Activated gamma-delta T cell (primary cell): ENCODE measurements at places on chromosomes 11 and 22.

DNA sequence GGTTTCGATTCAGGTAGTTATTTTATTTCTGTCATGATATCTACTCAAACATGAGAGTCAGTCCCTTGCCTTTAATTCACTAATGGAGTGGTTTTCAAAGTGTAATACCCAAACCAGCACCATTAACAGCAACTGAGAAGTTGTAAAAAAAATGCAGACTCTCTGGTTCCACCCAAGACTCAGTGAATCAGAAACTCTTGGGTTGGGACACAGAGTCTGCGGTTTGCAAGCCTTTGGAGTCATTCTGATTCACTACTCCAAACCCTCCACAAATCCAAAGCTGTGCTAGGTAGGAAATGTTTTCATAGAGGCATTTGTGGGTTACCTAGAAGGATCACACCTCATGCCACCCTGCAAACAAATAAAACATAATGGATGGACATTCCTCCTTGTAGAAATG, 340.1 kb downstream of the NTM start:
- no peak for DNase-seq

DNA sequence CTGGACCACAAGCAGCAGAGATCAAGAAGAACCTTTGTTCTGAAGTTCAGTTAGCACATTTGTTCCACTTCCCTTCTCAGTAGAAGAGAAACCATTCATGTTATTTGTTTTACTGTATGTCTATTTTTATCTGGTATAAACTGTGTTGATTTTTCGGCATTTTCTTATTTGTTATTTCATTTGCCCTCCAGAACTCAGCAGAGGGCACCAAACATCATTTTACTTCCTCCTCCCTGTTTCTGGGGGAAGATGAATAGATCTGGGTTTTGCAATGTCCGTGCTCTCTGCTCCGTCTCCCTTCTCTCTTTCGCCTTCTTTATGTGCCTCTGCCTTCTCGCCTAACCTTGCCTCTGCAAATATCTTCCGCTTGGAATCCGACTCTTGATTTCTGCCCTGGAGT, 366.9 kb downstream of the NTM start:
- DNase-seq: no peak

DNA sequence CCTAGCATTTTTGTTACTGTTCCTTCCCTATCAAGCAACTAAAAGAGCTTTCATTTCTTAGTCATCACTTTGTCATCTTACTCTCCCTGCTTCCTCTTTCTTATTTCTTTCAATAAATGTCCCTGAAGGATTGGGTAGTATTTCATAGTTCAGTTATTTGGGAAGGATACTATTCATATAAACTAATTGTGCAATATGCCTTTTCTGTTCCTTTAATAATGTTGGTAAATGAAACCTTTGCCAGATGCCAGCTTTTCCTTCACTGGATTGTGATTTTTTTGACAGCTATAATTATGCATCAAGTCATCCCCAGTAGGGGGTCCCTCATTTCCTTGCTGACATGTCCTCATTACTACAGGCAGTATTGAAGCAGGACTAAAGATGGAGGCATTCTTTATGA, 101.7 kb downstream of the ATM start:
- no peak for DNase-seq

DNA sequence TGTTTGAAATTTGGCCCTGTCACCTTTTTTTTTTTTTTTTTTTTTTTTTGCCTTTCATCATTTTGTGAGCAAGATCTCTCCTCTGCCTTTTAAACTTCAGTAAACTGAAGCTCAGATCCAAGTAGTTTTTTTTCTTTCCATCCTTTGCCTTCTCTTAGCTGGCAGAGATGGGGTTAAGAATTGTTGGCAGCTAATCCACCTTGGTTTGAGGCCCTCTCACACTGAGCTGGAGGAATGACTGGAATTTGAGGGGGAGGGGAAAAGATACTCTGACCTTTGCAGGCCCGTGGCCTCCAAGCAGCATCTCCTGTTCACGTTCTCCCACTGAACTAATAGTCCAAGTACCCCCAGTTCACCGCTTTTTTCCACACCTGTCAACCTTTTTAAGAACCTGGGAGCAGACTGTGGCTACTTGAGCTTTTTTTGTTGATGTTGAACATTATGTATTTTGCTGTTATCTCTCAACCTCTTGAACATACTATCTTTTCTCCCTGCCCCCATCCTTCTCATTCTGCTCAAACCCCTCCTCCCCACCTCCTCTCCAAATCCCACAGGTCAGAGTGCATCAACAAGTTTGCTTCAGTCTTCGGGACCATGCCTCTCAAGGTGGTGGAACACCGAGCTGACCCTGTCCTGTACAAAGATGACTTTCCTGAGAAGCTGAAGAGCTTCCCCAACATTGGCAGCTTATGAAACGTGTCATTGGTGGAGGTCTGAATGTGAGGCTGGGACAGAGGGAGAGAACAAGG, 66.2 kb downstream of the ALX4 start:
- DNase-seq: no peak

DNA sequence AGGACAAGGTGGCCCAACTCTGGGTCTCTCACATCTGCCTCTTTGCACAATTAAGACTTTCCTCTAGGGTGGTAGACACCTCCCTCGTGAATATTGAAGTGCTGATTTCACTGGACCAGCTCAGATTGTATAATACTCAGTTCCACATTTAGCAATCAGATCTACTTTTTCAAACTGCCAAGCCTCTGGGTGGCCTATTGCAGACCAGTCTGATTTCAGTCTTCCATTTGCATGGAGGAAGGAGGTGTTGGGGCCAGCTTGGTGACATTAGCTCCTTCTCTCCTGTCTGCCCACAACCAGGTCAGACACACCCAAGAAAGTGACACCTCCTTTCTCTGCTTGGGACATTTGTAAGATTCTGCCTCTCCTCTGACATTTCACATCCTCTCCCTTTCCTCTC, 78.2 kb downstream of the PPFIBP2 start:
- DNase-seq: no peak

GRCh38 chr11:80466570-80466969, 1025.7 kb upstream of the TENM4 start:
- DNase-seq: no peak

- DNase-seq: no peak
Measured at GRCh38 chr11:19903620-19904069, 191.0 kb downstream of the NAV2 start.

DNA sequence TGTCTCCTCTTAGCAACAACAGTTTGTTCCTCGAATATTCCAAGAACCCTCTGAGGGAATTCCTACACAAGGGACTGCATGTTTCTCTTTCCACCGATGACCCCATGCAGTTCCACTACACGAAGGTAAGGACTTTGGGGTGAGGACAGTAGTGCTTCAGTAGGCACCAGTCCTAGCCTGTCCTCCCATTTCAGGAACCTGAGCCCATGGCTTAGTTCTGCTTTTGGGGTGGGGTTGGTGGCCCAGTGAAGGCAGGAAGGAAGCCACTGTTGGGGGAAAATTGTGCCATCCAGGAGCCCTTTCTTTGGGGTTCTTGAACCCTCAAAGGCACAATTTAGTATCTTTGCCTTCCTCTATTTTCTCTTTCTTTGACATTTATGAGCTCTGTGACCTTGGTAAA, 38.2 kb downstream of the RNF141 start:
- DNase-seq: no peak

- DNase-seq: no peak
Measured at GRCh38 chr11:6653656-6654055, 2.0 kb downstream of the DCHS1 start.

- no peak for DNase-seq
Measured at GRCh38 chr11:95398437-95399112, 167.6 kb upstream of the SESN3 start.

GRCh38 chr11:35567737-35568465, 42.5 kb upstream of the PAMR1 start:
- no peak for DNase-seq

DNA sequence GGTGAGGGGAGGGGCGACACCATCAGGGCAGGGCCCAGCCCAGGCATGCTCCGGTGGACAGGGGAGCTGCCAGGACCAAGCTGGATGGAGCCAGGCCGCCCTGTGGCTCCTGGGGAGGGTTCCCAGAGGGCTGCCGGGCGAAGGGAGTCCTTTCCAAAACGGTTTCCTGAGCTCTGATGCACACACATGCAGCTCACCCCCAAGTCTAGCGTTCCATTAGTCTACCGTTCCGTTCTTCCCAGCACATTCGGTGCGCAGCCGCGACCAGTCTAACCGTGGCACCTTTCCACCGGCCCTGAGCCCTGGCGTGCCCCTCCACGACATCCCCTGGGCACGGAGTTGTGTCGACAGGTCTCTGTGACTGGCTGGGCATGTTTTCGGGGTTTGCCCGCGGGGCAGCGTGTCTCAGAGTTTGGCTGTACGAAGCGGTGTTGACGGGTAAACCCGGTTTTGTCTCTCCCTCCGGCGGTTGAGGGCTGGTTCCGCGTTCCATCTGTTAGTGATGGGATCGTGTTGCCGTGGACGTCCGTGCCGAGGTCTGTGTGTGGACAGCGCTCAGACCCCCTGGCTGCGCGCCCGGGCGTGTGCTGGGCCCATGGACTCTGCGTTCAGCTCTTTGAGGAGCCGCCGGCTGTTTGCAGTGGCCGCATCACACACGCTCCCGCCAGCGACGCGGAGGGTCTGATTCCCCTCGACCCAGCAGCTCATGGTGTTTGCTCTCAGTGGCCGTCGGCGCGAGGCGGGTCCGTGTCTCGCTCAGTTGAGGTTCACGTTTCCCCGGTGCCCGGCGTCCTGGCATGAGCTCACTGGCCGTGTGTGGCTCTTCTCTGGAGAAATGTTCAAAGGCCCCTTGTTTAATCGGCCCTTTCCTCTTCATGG, 121.2 kb downstream of the IGLL1 start:
- no peak for DNase-seq

GRCh38 chr11:104725796-104726408, 172.4 kb downstream of the CASP12 start:
- no peak for DNase-seq

DNA sequence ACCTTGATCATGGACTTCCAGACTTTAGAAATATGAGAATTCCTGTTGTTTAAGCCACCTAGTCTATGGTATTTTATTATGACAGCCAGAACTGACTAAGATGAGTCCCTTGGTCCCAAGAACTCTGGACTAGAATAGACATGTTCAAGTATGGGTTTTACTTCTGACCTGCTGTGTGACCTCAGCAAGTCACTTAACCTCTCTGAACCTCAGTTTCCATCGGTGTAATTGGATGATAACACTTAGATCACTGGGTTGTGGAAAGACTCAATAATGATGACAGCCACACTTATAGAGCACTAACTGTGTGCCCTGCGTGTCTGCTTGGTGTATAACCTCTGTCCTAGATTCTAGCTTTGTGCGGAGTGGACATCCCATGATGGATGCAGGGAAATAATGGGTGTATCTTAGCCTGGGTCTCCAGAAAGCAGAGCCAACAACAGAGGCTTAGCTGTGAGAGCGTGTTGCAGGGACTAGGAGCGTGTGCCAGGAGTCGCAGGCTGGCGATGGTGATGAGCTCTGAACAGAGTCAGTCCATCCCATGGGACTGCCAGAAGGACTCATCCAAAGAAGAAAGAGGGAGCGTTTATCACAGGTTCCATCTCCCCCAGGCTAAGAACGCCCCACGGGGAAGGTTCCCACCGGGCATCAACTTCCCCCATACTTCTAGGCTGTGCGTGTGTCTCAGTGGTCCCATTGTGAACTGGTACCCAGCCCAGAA, 93.2 kb upstream of the TP53I11 start:
- no peak for DNase-seq

GRCh38 chr22:27299181-27300085, 502.1 kb downstream of the MN1 start:
- no peak for DNase-seq

DNA sequence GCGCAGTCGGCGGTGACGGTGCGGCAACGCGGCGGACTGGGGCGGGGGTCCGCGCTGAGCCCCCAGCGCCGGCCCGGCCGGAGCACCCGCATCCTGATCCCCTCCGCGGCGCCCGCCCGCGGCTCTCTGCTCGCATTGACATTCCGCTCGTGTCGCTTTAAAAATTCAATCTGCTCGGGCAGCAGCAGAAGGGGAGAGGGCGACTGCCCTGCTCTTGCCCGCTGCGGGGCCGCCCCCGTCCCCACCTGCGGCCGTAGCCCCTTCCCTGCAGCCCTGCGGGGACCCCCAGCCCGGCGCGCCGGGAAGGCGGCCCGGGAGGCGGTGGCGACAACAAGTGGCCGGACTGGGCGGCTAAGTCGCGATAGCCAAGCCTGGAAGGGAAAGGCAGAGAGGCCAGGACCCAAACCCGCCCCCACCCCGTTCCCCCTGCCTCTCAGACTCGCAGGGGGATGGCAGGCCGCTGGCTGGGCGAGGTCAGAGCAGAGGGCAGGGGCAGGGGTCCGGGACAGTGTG, 1.1 kb downstream of the CABP7 start:
- no peak for DNase-seq

GRCh38 chr11:24253237-24253760, 243.6 kb upstream of the LUZP2 start:
- DNase-seq: no peak

DNA sequence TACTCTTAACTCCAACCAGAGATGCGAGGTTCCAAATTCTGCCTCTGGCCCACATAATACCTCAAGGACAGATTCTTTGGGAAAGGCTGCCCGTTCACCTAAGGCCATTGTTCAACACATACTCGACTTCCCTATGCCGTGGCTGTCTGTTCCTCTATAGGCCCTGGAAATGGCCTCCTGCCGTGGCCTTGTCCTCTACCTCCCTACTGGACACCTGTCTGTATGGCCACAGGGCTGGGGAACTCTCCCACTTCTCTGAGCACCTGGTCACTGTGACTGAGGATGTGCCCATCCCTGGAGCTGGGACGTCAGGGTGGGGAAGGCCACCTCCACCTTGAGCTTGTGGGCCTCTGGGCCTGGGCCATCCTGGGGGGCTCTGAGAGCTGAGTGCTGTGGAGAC, 340.5 kb upstream of the B3GAT1 start:
- no peak for DNase-seq

DNA sequence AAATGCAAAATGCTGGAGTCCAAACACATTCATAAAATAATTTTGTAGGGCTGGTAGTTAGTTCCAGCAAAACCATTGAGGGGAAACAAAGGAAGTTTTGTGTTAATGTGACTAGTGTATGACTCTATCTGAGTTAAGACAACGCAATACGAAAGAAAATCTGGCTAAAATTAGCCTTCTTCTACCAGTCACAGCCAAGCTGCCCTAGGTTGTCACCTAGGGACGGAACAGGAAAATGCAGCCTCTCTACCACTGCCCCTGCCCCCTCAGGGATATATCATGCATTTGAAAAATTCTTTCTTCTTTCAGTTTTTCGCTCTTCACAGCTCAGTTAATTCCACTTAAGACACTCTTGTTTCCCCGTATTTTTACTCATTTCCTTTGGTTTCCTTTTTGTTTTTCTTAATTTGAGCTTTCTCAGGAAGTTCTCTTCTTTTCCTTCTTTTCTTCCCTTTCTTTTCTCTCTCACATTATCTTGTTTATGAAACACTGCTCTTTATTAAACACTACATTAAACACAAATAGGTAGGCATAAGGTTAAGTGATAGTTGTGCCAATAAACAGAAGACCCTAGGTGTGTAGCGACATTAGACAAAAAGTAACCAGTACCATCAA, 30.6 kb downstream of the KIRREL3 start:
- DNase-seq: no peak
